CD4-positive, alpha-beta T cell treated with Interleukin-15 for 4 hours (primary cell): ENCODE measurements at places on chromosomes 6 and 20.

DNA sequence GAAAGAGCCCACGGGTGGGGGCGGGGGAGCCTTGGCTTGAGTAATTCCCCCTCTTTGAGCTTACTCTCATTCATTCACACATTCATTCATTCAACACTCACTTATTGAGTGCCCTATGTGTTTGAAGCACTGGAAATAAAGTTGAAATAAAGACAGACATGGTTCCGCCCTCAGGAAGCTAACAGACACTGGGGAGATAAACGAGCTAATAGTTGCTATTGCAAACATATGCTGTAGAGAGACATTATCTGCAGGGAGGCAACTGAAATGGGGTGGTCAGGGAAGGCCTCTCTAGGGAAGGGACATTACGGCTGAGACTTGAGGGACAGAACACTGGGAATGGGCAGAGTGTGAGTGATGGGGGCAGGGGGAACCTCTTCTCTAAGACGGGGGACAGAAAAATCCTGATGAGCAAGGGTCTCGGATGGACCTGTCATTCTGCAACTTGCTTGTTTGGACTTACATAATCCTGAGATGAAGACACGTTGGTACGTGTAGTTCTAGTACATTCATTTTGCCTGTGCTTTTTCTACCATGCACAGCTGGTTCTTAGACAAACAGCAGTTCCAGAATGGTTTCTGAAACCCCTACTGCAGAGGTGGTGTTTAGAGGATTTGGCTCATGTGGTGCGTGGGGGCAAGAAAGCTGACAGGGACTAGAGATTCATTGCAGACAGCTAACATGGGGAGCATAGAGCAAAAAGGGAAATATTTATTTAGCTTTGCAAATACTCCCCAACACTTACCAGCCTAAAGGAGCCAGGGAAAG is 71.1 kb upstream of the BLCAP start:
- no peak for DNase-seq

GRCh38 chr6:160030103-160030502 is 61.2 kb downstream of the IGF2R start:
- DNase-seq: no peak

- DNase-seq: no peak
Observed at GRCh38 chr6:149327638-149328037, 10.1 kb downstream of the TAB2 start.

GRCh38 chr6:73666393-73666792 is 12.6 kb upstream of the SLC17A5 start:
- no peak for DNase-seq

GRCh38 chr6:23656255-23657194 is 469.5 kb upstream of the NRSN1 start:
- no peak for DNase-seq

GRCh38 chr6:124028117-124028516 is 224.5 kb downstream of the NKAIN2 start:
- DNase-seq: no peak

GRCh38 chr6:149567194-149567586 is 1.0 kb downstream of the GINM1 start:
- no peak for DNase-seq

DNA sequence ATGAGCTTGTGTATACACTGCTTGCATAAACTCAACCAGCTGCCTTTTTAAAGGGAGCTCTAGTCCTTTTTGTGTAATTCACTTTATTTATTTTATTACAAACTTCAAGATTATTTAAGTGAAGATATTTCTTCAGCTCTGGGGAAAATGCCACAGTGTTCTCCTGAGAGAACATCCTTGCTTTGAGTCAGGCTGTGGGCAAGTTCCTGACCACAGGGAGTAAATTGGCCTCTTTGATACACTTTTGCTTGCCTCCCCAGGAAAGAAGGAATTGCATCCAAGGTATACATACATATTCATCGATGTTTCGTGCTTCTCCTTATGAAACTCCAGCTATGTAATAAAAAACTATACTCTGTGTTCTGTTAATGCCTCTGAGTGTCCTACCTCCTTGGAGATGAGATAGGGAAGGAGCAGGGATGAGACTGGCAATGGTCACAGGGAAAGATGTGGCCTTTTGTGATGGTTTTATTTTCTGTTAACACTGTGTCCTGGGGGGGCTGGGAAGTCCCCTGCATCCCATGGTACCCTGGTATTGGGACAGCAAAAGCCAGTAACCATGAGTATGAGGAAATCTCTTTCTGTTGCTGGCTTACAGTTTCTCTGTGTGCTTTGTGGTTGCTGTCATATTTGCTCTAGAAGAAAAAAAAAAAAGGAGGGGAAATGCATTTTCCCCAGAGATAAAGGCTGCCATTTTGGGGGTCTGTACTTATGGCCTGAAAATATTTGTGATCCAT is 15.3 kb downstream of the TNFAIP3 start:
- DNase-seq: no peak

- no peak for DNase-seq
Observed at GRCh38 chr6:63537959-63538300, 34.4 kb upstream of the LOC128125822 start.

GRCh38 chr6:170286934-170287265 is 4.0 kb downstream of the DLL1 start:
- no peak for DNase-seq

GRCh38 chr6:169234634-169235033 is 19.0 kb downstream of the THBS2 start:
- no peak for DNase-seq

GRCh38 chr6:46628498-46628897 is 24.1 kb downstream of the CYP39A1 start:
- DNase-seq: no peak

GRCh38 chr6:54194067-54194466 is 82.8 kb downstream of the MLIP start:
- DNase-seq: no peak

DNA sequence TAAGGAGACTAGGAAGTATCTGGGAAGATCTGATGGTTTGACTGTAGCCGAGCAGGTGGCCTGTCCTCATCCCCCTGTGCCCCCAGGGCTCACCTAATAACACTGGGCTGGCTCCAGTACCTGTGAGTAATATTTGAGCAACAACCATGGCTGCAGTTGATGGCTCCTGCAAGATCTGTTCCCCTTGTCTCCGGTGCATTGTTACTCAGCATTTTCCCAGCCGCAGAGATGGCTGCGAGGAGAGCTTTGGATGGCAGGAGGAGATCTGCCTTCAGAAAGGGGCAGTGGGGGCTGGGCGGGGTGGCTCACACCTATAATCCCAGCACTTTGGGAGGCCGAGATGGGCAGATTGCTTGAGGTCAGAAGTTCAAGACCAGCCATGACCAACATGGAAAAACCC is 39.3 kb downstream of the PTK7 start:
- DNase-seq: no peak

DNA sequence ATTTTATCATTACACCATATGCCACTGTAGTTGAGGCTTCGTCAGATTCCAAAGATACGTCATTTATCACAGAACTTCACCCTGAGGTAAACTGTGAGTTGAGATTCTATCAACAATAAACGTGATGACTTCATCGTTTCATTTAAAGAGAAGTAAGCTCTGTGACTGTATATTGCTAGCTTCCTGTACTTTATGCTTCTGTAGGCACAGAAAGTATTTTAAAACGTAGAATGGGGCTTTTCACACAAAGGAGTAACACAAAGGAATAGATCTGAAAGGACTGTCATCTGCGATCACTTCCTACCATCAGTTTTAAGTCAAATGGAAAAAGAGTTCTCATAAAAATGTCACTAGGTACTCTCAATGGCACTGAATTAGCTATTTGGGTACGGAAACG is 234.4 kb upstream of the MCHR2 start:
- DNase-seq: no peak

GRCh38 chr6:44235269-44235668 is 11.6 kb upstream of the HSP90AB1 start:
- no peak for DNase-seq

DNA sequence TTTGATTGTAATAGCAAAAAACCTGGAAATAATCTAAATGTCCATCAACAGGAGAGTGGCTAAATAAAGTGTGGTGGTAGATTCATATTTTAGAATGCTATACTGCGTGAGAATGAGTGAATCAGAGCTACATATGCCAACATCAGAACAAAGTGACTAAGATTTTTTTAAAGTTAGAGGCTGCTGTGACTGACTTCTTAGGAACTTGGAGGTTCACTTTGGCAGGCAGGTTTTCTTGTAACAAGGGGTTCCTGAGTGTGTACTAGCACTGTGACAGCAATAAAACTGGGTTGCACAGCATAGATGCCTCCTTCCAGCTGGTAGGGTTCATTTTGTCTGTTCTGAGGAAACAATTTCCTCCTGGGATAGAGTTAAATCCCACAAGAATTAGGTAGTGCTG is 75.3 kb upstream of the ENPP5 start:
- no peak for DNase-seq

- no peak for DNase-seq
Observed at GRCh38 chr6:104795363-104795762, 64.4 kb downstream of the HACE1 start.

- DNase-seq: no peak
Observed at GRCh38 chr6:168037242-168037641, 39.8 kb downstream of the KIF25 start.

- DNase-seq: no peak
Observed at GRCh38 chr20:33724439-33725094, 4.5 kb upstream of the PXMP4 start.

DNA sequence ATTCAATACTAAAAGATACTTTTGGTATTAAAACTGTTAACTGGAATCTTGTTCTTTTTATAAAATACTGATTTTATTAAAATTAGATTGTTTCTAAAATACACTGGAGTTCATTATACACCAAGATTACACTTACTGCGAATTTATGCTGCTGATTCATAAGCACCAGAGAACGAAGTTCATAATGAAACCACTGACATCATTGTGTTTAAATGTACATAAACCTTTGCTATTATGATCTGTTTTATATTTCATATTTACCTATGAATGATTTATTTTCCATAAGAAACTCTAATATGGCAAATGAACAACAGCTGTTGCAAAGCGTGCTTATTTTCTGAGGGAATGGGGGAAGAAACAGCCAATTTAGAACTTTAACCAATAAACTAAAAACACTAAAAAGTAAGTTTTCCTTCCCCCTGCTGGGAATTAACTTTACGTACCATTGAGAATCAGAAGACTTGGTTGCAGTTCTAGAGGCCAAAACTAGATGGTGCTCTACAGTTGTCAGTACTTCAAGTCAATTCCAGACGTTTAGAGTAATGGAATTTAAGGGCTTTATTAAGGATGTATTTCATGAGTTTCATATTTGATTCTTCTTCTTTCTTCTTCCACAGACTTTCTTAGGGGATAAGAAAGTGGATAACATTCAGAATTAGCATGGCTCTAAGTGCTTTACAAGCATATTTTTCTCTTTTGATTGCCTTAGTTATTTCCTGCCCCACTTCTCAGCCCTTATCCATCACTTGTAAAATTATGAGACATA is 30.8 kb upstream of the COL19A1 start:
- DNase-seq: peak; percentile 41

DNA sequence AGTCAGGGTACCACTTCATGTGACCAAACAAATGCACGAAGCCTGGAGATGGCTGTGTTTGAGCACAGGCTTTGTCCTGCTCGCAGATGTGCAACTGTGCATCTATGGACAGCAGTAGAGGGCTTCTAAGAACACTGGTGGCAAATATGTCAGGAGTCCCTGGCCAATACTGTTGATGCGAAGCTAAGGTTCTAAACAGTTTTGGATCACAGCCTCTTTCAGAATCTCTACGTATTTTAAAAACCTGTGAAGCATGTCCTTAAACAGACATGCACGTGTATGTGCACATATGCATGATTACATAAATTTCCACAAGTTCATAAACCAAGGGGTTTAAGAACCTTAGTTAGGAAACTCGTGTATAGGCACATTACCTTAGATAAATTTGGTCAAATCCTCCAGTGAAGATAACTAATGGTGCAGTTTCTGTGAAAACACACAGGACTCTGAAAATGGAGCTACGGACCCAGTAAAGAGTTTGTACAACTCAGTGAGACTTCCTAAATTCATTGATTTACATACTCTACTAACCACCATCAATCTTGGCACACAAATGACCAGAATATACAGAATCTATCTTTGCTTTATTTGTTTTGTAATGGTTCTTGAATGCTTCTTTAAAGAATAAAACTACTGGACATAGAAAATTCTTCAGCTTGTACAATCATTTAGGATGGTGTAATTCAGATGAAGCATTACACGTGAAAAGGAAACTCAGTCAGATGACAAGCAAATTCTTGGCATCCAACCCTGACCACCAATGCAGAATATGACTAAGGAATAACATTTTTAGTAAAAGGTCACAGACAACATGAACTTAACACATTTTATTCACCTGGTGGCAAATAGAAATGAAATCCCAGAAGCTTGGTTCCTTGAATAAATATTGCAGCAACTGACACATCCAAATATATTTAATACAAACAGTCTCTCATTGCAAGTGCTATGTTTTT is 27.4 kb downstream of the KCNQ5 start:
- no peak for DNase-seq

DNA sequence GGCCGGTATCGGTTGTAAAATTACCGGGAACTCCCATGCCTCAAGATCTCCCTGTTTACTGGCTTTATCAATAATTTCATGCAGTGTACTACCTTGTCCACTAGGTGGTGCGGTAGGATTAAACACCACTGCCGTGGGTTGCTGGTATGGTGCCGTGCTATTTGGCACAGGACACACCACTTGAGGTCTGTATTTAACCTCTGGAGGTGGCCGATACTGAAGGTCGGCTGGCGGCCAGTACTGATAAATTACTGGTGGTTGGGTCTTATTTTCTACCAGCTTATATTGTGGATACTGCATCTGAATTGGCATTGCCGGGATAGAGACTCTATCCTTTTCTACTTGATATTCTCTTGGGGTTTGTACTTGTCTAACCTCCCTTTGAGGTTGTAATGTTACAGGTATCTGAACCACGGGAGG is 14.3 kb upstream of the PTCRA start:
- DNase-seq: peak; percentile 86

- no peak for DNase-seq
Observed at GRCh38 chr6:144769142-144769541, 484.0 kb downstream of the UTRN start.

DNA sequence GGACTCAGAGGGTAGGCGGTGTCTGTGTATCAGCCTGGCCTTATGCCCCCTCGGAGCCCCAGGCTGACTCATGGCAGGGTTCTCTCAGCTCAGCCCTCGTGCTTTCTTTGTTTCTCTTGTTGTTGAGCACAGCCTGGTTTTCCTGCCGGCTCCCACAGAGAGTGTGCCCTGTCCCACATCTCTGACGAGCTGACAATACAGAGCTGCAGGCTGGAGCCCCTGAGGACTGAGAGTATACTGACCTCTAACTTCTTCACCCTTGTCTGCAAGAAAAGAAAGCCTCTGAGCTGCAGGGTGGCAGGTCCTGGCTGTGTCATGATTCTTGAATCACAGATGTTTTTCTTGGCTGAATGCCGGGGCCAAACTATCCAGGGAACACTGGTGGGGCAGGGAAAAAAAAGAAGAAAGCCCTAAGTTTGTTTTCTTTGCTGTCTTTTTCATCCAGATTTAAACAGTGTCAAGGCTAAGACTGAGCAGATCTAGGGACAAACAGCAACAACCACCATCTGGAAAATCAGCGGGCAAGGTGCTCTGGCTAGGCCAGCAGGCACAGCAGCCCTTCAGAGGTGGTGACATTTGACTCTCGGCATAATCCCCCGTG is 63.3 kb upstream of the ZNF133 start:
- DNase-seq: no peak

GRCh38 chr6:168117942-168118341 is 38.9 kb upstream of the FRMD1 start:
- no peak for DNase-seq
